ENCODE measurements at places on chromosomes 2 and 18. TPM values are rescaled to one million over a fixed set of nuclear protein-coding genes. Genes with fewer than 3 reads are reported as not detected.

ACADL gene
- 3.5 TPM for total RNA-seq

CNRIP1 gene
- total RNA-seq = 79.1 TPM

TTR gene
- total RNA-seq = not detected

SLC11A1 gene
- 21.7 TPM for total RNA-seq

RAD51AP2 gene
- total RNA-seq = 1.0 TPM

PJVK gene
- total RNA-seq = 9.1 TPM

FBXO41 gene
- total RNA-seq = 126 TPM

POTEI gene
- total RNA-seq = not detected

CFAP221 gene
- 34.5 TPM for total RNA-seq

ARHGAP15 gene
- total RNA-seq = 10.0 TPM

RGPD4 gene
- 0.23 TPM for total RNA-seq

FRZB gene
- 4.3 TPM for total RNA-seq

UGT1A4 gene
- not detected for total RNA-seq

HOXD3 gene
- total RNA-seq = not detected

CRYBA2 gene
- 1.0 TPM for total RNA-seq

IL1F10 gene
- not detected for total RNA-seq

TNFRSF11A gene
- total RNA-seq = 5.4 TPM

PLCD4 gene
- total RNA-seq = 7.3 TPM

LRP2 gene
- total RNA-seq = 6.2 TPM

AOX1 gene
- 0.72 TPM for total RNA-seq

SCYGR8 gene
- not detected for total RNA-seq

AFF3 gene
- total RNA-seq = 70.4 TPM

ASB18 gene
- not detected for total RNA-seq

COL6A3 gene
- 2.1 TPM for total RNA-seq

GGCX gene
- 34.1 TPM for total RNA-seq

CCDC102B gene
- total RNA-seq = 23.9 TPM

GULP1 gene
- total RNA-seq = 30.5 TPM

EMILIN1 gene
- total RNA-seq = 14.1 TPM

ANKRD36B gene
- total RNA-seq = 81.2 TPM

GCG gene
- total RNA-seq = not detected

NYAP2 gene
- total RNA-seq = 9.7 TPM

COL4A3 gene
- total RNA-seq = 5.0 TPM

ERBB4 gene
- 77.3 TPM for total RNA-seq

PLGLB2 gene
- 2.6 TPM for total RNA-seq

SP140L gene
- 5.9 TPM for total RNA-seq

ABCG5 gene
- total RNA-seq = 0.39 TPM

DYNAP gene
- not detected for total RNA-seq

REG3A gene
- not detected for total RNA-seq

ADD2 gene
- total RNA-seq = 151 TPM

EGR4 gene
- total RNA-seq = 4.6 TPM

MC5R gene
- total RNA-seq = not detected

AP1S3 gene
- total RNA-seq = 6.7 TPM

LYG1 gene
- 2.9 TPM for total RNA-seq

ALK gene
- 6.7 TPM for total RNA-seq

FEV gene
- not detected for total RNA-seq

ABHD1 gene
- total RNA-seq = 2.6 TPM

RFTN2 gene
- total RNA-seq = 35.3 TPM

FAM110C gene
- 6.8 TPM for total RNA-seq

MC4R gene
- total RNA-seq = 3.0 TPM

LINC00305 gene
- not detected for total RNA-seq

PTPN2 gene
- total RNA-seq = 38.7 TPM

KCNG2 gene
- 1.1 TPM for total RNA-seq

LIPT1 gene
- total RNA-seq = 8.2 TPM

LOXHD1 gene
- total RNA-seq = 1.9 TPM

ELAC1 gene
- 7.2 TPM for total RNA-seq

SPATA3 gene
- total RNA-seq = not detected

SERPINB2 gene
- total RNA-seq = not detected

CTNNA2 gene
- total RNA-seq = 110 TPM

Measured in dorsolateral prefrontal cortex (tissue), 122 donors.